ENCODE measurements at places on chromosomes 6 and 20.
A peak's percentile ranks its signal among the peaks of the same experiment; 100 is the strongest.

- no peak for DNase-seq
Observed at GRCh38 chr6:129370268-129370916, 339.6 kb downstream of the ARHGAP18 start.

GRCh38 chr6:387293-387741 is 4.2 kb upstream of the IRF4 start:
- DNase-seq = no peak

DNA sequence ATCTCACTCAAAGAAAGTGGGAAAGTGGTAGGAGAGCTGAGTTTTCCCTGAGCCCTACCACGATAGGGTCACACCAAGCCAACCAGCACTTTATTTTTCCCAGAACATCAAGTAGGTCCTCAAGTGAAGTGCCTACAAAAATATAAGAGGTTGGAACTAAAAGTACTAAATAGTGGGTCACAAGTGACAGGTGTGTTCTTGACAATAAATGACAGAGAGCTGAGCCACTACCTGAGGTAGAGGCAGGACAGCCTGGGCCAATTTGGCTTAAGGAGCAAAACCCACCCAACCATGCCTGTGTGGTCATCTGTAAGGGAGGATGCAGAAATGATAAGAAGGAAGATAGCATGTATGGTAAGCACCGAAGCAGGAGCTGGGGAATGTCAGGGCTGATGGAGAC is 154.8 kb upstream of the SSTR4 start:
- no peak for DNase-seq

- no peak for DNase-seq
Observed at GRCh38 chr6:19465256-19465655, 371.9 kb upstream of the ID4 start.

GRCh38 chr6:91352878-91353277 is 766.0 kb upstream of the MAP3K7 start:
- DNase-seq = no peak

DNA sequence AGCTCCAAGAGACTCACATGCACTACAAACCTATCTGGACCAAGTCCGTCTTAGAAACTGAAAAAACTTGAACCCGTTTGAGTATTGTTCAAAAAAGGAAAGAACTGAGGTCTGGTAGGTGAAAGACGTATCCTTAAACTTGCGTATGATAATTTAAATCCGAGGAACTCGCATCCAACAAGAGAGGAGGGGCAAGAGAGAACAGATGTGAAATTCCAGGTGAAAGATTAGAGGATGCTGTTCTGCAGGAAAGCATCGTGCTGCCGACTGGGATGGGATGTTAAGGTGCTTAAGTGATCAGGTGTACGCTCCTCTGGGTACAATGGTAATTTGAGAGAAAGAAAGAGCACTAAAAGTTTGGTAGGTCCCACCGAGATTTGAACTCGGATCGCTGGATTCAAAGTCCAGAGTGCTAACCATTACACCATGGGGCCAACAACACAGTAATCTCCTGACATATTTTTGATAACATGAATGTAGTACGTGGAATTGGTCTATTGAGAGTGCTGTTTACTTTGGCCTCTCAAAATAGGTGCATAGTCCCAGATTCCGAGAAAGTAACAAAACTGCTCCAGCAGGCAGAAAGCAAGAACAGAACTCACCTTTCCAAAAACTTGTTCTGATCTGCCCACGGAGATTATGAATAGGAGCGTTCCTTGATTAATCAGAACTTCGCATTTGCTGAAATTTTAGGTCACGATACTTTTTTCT is 53.5 kb upstream of the BTN3A2 start:
- DNase-seq = peak; percentile 33

- DNase-seq = no peak
Observed at GRCh38 chr6:101607111-101607690, 213.7 kb downstream of the GRIK2 start.

DNA sequence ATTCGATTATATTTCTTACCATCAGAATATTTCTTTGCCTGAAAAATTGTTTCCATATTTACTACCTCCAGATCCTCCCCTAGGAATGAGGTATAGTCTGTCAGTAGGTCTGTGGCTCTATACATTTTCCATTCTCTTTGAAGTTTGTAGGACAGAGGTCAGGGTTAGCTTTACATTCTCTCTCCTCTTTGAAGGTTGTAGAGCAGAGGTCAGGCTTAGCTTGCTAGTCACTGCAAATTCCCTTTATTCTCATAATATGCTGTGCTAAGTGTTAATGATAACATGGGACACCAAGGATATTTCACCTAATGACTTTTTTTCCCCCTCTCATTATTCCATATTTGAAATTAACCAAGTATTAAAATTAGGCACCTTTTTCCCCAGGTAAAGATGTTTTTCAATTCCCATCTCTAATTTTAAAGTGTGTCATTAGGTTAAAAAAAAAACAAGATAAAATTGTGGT is 411.2 kb downstream of the PHF3 start:
- DNase-seq = no peak

GRCh38 chr6:157487110-157487773 is 106.3 kb downstream of the ZDHHC14 start:
- no peak for DNase-seq

DNA sequence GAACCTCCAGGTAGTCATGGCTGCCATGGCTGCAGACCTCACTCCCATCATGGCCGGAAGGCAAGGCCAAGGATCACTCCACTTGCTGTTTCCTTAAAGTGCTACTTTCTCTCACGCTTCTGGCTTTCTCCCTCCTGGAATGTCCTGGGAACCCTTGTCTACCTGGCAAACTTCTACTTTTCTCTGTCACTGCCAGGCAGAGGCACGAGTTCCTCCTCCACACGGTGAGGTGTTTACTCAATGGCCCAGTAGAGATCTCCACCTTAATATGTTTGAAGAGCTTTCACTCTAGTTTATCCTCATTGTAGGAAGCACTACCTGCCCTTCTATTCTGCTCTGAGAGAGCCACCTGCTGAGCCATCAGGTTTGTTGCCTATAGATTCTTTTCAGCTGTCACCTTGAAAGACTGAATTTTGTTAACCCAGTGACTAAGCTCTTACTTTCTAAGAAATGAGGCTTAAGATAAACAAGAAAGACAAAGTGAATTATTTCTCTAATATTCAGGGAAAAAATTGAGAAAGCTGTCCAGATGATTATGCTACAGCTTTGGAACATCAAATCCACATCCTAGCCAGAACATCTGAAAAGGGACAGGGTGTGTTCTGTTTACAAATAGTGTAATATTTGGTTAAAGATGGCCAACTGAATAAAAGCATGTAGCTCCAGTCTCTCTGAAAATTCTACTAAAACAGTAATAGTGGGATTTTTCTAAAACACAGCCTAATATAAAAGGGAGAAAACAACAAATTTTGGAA is 54.9 kb downstream of the PLAGL1 start:
- DNase-seq = no peak

DNA sequence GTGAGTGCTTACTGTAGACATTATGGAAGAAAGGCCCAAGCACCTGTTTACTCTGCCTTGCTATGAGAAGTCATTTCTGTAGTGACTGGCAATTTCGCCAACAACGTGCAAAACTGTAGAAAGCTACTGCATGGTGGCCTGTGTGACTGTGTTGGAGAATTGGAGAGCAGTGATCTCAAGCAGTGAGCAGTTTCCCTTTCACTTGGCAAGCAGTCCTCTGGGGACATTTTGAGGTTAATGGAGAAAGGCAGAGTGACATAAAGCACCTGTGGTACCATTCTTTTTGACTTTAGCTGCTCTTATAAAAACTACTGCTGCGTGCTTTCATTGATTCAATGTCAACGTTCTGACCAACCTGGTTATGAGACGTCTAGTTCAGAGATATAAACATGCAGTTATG is 382.6 kb upstream of the JAG1 start:
- DNase-seq = no peak

DNA sequence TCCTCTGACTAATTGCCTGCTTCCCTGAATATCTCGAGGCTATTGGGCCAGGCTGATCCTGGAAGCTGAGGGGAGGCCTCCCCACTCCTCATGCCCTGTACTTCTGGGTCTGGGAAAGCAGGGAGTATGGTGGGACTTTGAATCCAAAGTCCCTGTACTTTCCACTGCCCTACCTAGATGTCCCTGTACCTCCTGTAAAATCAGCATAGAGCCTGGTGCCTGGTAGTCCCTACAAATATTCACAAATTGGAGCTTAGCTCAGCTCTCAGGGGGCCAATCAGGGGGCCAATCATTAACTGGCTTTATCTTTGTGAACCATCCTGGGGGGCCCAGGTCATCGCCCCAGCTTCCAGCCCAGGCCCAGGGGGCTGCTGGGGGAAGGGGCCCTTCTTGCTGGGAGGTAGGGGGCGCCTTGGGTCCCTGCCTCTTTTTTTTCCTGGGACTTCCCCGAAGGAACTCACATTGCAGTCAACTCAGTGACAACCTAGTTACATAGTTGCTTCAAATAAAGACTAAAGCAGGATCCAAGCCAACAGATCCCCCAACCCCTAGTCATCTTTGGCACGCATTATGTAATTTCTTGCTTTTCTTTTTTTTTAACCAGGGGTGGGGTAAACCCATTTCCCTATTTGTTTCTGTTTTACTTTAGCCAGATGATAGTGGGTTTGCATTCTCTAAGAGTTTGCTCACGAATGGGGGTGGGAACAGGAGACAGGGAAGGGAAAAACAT is 6.9 kb upstream of the VEGFA start:
- no peak for DNase-seq

DNA sequence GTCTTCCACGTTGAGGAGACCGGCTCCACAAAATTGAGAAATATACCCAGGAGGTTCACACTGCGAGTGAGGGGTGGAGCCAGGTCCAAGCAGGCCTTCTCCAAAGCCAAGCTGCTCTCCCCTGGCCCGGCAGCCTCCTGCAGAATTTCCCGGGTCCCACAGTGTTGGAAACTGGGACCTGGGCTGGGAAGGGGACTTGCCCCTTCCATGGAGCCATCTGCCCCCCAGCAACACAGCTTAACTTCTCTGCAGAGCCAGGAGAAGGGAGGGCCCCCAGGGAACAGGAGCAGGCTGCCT is 35.4 kb downstream of the MDFI start:
- DNase-seq = no peak

- no peak for DNase-seq
Observed at GRCh38 chr6:111957623-111958315, 84.5 kb upstream of the FYN start.

GRCh38 chr20:44717986-44718385 is 2.8 kb downstream of the CCN5 start:
- DNase-seq = no peak

GRCh38 chr6:6412700-6413099 is 92.2 kb upstream of the F13A1 start:
- DNase-seq = no peak

GRCh38 chr20:34045930-34046725 is 52.4 kb downstream of the RALY start:
- no peak for DNase-seq
